ENCODE measurements at places on chromosomes 3 and 15.

DNA sequence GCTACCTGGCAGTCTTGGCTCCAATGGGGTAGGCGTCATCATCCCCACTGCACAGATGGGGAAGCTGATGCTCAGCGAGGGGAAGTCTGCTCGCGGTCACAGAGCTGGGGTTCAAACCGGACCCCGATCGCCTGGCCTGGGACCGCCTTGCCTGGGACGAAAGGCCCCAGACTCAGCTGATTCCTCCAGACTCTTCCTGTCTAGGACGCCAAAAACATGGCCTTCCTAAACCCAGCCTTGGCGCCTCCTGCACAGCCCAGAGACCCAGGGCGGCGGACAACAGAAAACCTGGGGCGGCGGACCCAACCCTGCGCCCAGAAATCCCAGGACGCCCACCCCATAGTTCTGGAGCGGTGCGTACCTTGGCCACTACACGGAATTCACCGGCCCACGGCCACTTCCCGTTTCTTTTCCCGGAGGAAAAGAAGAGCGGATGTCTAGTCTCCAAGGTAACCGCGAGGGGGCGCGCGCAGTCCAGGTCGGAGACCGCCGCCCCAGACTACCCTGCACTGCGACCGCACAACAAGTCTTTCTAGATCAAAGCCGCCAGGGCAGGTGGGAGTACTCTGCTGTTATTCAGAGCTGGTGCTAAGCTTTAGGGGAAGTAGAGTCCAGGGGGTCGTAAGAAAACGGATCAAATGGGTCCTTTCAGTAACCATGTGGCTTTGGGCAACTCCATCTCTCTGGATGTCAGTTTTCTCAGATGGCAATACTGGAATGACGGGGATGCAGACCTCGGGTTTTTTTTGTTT, 4.9 kb upstream of the IL17RD start:
- peak; percentile 69 for DNase-seq

GRCh38 chr3:64634417-64634816, 53.4 kb downstream of the ADAMTS9 start:
- no peak for DNase-seq

GRCh38 chr3:141067206-141067974, 16.2 kb downstream of the SPSB4 start:
- no peak for DNase-seq

GRCh38 chr3:28449398-28449797, 100.8 kb upstream of the AZI2 start:
- DNase-seq, result no peak

All from activated naive CD4-positive, alpha-beta T cell treated with anti-CD3 and anti-CD28 coated beads, Interleukin-2, amount 50 U/mL, for 16 hours (primary cell).